DND-41 (cell line): ENCODE measurements at places on chromosomes 12 and 14.

GRCh38 chr14:31480156-31480555 lies 7.7 kb downstream of the GPR33 start:
- H3K27ac ChIP-seq: no peak overlapping the region
- H3K36me3 ChIP-seq: no peaks in the 10 kb centered on the region
- no peaks in the 10 kb centered on the region for H3K4me1 ChIP-seq

DNA sequence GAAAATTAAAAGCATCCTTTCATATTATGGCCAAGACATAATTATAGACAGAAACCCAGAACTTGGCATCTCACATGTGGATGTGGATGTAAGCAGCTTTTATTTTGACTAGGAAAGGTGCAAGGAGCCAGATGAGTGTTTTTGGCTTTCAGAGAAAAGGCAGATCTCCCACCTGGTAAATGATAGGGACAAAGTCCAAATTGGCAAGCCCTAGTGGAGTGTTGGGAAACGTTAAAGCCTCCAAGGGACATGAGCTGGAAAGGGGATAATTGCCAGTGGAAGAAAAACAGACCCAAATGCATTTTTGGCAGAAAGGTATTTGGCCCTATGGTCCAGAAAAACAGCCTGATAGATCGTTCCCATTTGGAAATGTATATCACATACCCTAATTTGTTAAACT lies 60.1 kb downstream of the KLHL28 start:
- H3K36me3 ChIP-seq: no peaks in the 10 kb centered on the region
- H3K27ac ChIP-seq: no peak overlapping the region
- H3K4me1 ChIP-seq: peaks cover 14% of the 10 kb centered on the region

DNA sequence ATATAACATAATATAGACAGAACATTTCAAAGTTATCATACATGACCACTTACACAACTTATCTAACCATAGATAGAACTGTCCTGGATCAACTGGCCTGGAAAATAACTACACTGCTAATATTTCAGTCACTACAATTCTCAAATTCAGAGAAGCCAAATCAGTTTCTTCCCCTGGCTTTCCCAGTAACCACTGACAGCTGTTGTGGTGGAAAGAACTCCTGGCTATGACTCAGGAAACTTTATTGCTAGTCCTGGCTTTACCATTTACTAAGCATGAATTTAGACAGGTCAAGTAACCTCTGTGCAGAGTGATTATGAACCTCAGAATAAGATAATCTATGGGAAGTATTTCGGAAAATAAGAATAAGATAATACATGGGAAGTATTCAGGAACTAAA lies 244.9 kb upstream of the DIO2 start:
- no peaks in the 10 kb centered on the region for H3K36me3 ChIP-seq
- no peak overlapping the region for H3K4me3 ChIP-seq
- no peak for DNase-seq
- no peaks in the 10 kb centered on the region for H3K4me1 ChIP-seq

GRCh38 chr12:6494258-6494743 lies 399 bp downstream of the NCAPD2 start:
- DNase-seq: no peak
- peaks cover 44% of the 10 kb centered on the region for H3K4me1 ChIP-seq
- H3K27me3 ChIP-seq: no peaks in the 10 kb centered on the region
- H3K27ac ChIP-seq: peak overlapping the region; percentile 91

GRCh38 chr12:53227341-53227740 lies 4.7 kb downstream of the RARG start:
- DNase-seq: no peak
- no peak overlapping the region for H3K27ac ChIP-seq
- H3K4me1 ChIP-seq: peaks cover 33% of the 10 kb centered on the region
- H3K36me3 ChIP-seq: no peaks in the 10 kb centered on the region
- H3K4me3 ChIP-seq: no peak overlapping the region
- H3K27me3 ChIP-seq: no peaks in the 10 kb centered on the region

DNA sequence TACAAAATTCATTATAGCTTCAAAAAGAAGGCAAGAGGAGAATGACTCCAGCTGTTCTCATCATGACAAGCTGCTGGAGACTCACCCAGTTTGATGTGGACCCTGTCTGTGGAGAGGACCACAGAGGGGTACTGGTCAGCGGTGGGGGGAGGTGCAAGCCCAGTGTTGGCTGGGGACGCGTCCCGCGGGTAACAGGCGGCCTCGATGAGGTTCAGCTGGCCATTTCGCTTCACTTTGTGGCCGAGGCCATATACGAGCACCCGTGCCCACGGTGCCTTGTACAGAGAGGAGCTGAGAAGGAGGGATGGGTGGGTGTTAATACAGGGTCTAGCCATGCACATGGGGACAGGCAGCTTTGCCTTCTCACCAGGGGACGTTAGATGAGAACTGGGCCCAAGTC lies 67.1 kb downstream of the TRAFD1 start:
- H3K4me1 ChIP-seq: no peaks in the 10 kb centered on the region
- no peak for DNase-seq
- peaks cover 70% of the 10 kb centered on the region for H3K36me3 ChIP-seq
- H3K4me3 ChIP-seq: no peak overlapping the region

DNA sequence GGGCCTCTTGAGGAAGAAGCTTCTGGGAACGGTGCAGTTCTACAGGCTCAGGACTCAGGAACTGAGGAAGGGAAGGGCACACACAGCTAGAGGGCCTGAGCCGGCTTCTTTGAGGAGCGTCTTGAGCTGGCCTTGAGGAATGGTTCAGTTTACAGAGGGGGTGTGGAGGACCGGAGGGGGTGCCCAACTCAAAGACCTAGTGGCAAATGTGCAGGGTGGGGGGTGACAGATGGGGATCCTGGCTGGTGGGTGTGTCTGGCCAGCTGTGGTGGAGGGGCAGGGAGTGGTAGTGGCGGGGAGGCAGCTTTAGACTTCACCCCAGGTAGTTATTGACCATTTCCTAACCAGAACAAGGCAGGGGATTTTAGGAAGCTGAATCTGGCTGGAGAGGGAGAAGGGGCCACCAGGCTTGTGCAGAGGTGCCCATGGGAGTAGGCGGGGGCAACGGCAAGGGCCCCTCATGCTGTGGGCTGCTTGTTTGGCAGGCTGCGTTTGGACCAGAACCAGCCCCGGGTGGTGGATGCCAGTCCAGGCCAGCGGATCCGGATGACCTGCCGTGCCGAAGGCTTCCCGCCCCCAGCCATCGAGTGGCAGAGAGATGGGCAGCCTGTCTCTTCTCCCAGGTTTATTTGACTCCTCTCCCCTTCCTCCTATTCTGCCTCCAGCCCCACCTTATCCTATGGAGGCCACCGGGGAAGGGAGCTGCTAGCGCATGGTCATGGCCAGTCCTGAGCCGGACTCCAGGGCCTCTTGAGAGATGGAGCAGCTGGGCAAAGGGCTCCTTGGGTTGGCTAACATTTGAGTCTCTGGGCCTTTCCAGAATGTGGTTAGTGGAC lies 27.8 kb downstream of the PAPLN start:
- H3K4me1 ChIP-seq: no peaks in the 10 kb centered on the region
- H3K36me3 ChIP-seq: no peaks in the 10 kb centered on the region
- no peak overlapping the region for H3K4me3 ChIP-seq
- no peaks in the 10 kb centered on the region for H3K27me3 ChIP-seq
- DNase-seq: no peak
